Stimulated activated naive CD8-positive, alpha-beta T cell treated with anti-CD3 and anti-CD28 coated beads, Interleukin-15, Interleukin-2, amounts not matched to agents 100 U/mL and 50 U/mL, for 24 hours (primary cell): ENCODE measurements at places on chromosomes 1 and 21.
A peak's percentile ranks its signal among the peaks of the same experiment; 100 is the strongest.

GRCh38 chr1:114270282-114270681, 116.6 kb upstream of the SYT6 start:
- DNase-seq, result no peak

DNA sequence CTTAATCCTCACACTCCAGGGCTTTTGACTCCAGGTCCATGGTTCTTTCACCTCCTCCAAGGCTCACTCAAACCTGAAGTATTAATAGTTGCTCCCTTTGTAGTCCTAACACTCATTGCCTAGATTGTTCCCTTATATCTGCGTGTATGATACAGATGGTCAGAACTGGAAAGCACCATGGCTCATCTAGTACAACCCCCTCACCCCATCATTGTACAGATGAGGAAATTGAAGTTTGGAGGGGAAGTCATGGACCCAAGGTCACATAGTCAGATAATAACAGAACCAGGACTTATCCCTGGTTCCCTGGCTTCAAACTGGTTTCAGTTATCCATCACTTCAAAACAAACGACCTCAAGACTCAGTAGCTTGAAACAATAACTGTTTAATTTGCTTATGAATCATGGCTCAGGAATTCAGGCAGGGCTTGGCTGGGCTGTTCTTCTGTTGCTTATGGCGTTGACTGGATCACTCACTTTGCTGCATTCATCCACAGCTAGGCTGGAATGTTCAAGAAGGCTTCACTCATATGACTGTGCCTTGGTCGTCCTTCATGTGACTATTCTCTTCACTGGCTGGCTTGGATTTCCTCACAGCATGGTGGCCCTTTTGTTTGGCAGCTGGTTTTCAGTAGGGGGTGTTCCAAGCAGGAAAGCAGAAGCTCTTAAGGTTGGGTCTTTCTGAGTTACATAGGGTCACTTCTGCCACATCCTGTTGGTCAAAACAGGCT, 5.0 kb downstream of the NOS1AP start:
- DNase-seq, result no peak

GRCh38 chr1:33314416-33314815, 6.5 kb downstream of the A3GALT2 start:
- DNase-seq, result no peak

DNA sequence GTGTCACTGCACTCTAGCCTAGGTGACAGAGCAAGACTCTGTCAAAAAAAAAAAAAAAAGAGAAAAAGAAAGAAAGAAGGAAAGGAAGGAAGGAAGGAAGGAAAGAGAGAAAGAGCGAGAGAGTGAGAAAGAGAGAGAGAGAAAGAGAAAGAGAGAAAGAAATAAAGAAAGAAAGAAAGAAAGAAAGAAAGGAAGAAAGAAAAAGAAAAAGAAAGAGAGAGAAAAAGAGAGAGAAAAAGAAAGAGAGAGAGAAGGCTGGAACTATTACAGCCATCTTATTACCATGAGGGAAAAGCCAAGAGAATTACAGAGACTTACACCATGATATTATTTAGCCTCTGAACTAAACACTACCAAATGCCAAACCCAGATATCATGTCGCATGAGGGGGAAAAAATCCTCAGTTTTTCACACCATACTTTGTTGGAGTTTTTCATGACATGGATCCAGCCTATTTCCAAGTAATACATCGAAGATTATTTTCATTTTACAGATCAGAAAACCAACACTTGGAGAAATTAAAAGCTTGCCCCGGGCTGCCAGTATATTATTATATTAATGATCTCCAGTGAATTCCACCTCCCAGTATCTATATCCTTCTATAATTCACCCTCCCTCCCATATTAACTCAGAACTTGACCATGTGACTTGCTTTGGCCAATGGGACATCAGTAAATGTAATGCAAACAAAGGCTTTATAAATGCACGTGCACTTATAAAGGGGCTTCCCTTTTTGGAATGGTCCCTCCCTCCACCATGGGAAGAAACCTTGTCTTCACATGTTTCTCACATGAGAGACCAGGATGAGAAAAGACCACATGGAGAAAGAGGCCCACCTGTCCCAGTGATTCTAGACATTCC, 148.6 kb downstream of the MIS18A start:
- DNase-seq, result no peak

DNA sequence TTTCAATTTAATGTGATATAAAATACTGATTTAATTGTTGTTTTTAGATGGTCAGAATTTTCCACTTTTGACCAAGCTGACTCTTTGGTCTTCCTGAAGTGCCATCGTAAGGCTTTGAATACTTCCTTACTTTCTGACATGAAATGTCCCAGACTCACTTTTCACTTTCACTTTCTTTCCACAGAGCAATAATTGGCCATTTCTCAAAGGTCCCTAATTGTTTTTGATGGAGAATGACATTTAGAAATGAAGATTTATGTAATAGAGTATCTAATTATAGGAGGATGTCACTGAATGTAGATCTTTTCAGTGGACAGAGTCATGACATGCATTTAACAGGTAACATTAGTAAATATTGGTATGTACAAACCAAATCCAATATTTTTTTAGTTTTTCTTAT, 1141.6 kb downstream of the KCNT2 start:
- no peak for DNase-seq

DNA sequence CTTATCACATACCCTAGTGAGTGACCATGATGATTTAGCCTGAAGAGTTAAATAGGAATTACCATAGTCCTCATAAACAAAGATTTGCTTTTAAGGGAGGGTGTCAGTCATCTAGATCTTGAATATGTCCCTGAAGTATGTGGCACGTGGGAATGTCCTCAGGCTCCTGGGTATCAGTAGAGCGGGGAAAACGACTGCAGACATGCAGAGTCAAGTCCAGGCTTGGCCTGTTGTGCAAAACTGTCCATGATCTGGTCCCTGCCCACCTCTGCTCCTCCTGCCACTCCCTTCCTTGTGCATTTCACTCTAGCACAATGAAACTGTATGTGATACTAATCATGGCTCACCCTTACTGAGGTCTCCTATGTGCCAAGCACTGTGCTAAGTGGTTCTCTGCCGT, 12.9 kb downstream of the MOV10 start:
- DNase-seq, result no peak

GRCh38 chr1:86382878-86383277, 13.2 kb downstream of the ODF2L start:
- no peak for DNase-seq

DNA sequence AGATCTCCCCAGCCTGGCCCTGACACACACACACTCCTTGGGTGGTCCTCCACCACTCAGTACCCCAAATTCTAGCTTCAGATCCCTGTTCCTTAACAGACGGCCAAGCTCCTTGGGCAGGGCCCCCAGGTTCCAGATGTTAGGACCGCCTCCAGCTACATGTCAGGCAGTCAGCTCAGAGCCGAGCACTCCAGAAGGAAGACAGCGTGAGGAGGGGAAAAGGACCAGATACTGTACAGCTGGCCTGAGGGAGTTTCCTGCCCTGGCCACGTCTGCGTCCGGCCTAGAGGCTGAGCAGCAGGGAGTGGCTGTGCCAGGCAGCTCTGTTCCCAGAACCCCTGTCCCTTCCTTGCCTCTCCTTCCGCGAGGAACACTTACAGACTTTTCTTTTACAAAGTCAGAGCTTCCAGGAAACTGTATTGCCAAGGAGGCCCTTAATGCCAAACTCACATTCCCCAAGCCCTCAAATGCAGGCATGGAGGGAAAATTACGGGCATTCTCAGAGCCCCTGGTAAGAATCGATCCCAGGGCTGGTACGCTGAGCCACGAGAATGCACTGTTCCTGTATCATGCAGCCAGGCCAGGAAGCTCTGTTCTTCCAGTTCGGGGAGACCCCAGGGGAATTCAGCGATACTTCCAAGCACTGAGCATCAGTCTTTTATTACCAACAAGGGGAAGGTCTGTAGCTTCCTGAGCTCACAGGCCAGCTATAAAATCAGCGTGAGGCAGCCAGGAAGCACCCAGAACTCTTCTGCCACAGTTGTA, 45.2 kb upstream of the CNTN2 start:
- DNase-seq, result no peak

DNA sequence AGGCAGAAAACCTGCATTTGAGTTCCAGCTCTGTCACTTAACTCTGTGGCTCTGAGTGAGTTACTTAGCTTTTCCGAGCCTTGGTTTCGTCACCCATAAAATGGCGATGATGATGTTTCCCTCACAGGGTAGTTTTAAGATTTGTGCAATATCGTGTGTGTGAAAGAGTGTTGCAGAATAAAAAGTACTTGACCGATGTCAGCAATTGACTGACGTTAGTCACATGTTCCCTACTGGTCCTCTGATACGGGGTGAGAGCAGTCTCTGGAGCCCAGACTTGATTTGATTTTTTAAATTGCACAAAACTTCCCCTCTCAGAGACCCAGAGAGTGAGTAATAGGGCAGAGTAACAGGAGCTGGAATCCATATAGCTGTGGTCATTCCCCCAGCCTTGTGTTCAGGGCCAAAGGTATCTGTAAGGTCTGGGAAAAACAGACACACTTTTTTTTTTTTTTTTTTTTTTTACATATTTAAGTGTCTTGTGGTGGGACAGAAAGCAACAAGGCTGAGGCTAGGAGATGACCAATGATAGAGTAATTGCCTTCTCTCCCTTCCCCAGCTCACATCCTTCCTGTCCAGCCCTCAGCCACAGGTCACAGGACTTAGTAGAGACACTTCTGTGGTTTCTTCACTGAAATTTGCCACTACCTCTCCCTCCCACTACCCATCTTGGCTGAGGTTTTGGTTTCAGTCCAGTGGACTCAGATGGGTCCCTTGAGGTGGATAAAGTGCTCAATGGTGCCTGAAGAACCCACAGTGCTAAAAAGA, 2.0 kb downstream of the FCER1G start:
- no peak for DNase-seq

GRCh38 chr1:9927259-9927658, 15.9 kb downstream of the LZIC start:
- no peak for DNase-seq

DNA sequence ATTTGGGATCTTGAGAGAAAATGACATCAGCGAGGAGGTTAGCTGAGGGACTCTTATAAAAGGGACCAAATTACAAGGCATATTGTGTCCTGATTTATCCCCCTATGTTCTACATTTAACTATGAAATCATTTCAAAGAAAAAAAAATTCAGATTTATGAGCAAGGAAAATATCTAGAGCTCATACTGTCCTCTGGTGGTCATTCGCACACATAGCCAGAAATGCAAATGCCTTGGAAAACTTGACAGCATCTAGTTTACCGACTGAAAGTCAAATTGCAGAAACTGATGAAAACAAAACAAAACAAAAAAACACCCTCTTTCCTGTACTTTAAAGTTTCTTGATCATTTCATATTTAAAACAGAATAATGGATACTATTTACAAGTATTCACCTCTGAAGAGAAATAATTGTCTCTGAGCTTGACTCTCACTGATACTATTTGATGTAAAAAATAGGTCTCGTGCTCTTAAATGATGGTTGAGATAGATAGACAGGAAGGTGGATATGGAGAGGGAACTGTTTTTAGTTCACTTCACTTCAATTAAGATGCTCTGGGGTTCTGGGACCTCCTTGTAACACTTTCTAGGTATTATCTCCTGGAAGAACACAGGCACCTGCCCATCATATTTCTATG, 253.8 kb downstream of the PCP4 start:
- no peak for DNase-seq

GRCh38 chr1:14939527-14940284, 213.8 kb upstream of the TMEM51 start:
- no peak for DNase-seq

GRCh38 chr1:218930472-218931241, 243.0 kb upstream of the LYPLAL1 start:
- no peak for DNase-seq

GRCh38 chr1:111747282-111747734, 8.1 kb upstream of the INKA2 start:
- peak; percentile 77 for DNase-seq

- DNase-seq, result no peak
These were observed 1.6 kb upstream of the RUNX3 start for GRCh38 chr1:24931468-24932231.

DNA sequence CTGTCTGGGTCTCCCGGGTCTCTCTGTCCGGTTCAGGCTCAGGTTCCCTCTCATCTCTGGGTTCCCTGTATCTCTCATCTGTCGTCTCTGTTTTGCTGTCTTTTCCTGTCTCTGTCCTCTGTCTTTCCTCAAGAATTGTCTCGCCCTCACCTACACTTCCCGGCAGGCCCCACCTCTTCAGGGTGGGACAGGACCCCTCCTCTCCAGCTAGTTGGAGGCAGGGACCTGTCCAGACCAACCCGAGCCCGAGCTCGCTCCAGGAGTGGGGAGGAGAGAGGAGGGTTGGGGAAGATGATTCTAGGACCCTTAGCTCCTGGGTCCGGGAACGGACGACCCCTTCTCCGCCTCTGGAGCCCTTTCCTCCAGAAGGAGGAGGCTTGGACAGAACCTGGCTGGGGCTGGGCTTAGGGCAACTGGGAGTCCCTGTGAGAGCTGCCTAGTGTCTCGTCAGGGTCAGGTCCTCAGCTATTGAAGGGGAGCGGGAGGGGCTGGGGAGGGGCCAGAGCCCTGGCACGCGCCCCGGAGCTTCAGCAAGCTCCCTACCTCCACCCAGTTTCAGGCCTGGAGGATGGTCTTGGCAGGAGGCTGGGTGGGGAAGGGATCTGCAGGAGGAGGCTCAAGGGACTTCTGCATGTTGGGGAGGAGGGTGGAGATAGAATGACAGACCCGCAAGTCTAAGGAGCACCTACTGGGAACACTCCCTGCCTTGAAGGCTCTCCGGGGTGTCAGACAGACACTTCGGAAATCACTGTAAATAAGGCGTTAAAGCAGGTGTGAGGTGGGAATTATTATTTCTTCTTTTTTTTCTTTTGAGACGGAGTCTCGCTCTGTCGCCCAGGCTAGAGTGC, 26.3 kb upstream of the EPB41 start:
- no peak for DNase-seq
